ENCODE measurements at places on chromosomes 16 and 17. TPM values are rescaled to one million over a fixed set of nuclear protein-coding genes. Genes with fewer than 3 reads are reported as not detected.

GRCh38 chr17:39950871-39951348 lies 11.9 kb upstream of the GSDMA start:
- peak; percentile 31 for DNase-seq

GRCh38 chr17:1414001-1414574 lies 14.1 kb upstream of the YWHAE start:
- DNase-seq = no peak

DNA sequence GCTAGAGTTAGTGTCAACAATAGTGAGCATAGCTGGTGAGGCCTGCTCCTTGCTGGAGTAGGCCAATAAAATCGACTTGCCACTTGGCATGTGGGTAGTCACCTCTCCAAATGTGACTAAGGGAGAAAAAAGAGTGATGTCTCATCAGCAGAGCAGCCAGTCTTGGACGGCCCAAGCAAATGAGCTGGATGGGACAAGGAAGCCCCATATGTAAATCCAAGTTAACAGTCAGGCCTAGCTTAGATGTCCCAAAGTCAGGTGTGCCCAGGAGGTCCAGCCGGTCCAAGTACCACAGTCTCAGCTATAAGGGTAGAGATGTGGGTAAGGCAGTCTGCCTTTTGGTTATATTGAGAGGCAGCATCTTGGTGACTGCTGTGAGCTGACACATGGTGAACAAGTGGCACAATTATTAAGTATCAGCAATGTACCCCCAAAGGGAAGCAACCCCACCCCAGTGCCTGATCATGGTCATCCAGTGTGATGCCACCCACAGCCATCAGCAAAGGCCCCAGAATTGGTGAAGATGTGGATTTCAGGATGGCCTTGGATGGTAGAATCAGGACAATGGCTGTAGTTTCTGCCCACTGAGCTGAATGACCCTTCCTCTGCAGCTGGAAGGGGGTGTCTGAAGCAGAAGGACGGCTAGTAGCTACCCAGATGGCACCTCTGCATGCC lies 83.4 kb downstream of the TNFRSF13B start:
- DNase-seq = no peak

- DNase-seq = peak; percentile 63
These were observed 45.0 kb upstream of the CRISPLD2 start for GRCh38 chr16:84774810-84775209.

DNA sequence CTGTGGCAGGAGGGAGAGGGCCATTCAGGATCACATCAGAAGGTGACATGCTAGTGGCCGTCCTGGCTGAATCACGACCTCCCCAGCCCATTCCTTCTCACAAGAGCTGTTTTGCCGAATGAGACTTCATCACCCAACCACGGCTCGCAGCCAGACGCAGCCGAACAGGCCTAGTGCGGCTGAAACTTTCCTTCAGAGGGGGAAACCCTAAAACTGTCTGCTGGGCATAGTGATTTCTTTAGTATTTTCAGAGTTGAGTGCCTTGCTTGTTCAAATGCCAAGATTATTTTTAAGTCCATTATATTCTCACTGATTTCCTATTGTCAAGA lies 343.7 kb downstream of the CPPED1 start:
- DNase-seq = no peak

GRCh38 chr16:13561291-13562070 lies 358.5 kb upstream of the ERCC4 start:
- no peak for DNase-seq

C16orf92 gene
- total RNA-seq = not detected

TCF25 gene
- total RNA-seq = 227 TPM

SETD6 gene
- total RNA-seq = 16.2 TPM

Data from tongue (tissue), 3 donors.